ENCODE measurements at places on chromosomes 4 and X.

GRCh38 chrX:124529786-124530185 lies 183.4 kb downstream of the SH2D1A start:
- DNase-seq: no peak

GRCh38 chrX:124216396-124217115 lies 115.9 kb upstream of the TEX13D start:
- no peak for DNase-seq

DNA sequence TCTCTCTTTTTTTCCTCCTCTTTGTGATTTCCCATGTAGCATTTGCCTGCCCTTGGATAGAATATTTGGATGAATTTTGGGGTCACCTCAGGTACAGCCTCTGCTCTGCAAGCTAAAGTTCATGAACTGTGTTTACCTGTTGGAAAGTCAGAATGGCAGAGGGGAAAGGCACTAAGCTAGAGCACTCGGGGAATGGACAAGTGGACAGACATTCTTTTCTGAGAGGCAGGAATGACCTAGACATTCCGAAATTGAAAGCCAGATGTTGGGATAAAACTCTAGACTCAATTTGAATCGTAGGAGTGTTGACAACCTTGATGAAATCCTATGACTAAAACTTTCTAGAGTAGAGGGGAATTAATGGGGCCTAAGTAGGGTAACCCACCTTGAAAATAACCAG lies 56.1 kb downstream of the LUZP4 start:
- DNase-seq: no peak

- no peak for DNase-seq
Measured at GRCh38 chr4:183867247-183867646, 37.9 kb upstream of the STOX2 start.

All from lung microvascular endothelial cell (primary cell).